BJ (cell line): ENCODE measurements at places on chromosomes 6 and 20.

- no peak for DNase-seq
These were observed 50.4 kb upstream of the PTGIS start for GRCh38 chr20:49618289-49618688.

DNA sequence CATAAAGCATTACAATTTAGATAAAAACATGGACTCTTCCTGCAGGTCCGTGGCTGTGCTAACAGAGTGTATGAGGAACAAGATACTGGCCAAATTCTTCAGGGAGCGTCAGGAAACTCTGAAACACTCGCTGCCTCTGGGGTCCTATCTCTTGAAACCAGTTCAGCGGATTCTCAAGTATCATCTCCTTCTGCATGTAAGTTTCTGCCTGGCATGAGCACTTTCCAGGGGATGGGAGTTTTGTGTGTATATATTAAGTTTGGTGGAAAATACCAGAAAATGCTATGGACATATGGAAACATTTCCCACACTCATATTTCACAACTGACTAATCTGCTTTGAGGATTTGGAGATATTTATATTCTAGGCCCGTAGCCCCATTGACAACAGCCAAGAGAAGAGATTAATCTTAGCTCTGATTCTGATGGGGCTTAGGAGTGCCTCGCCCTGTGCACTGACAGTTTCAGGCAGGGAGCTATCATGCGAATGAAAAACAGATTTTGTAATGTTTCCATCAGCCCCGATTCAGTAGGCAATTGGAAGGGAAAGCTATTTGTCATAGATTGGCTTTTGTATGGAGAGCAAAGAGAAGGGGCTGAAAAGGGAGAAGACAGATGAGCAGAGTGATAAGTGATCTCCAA is 64.7 kb upstream of the MTHFD1L start:
- no peak for DNase-seq

DNA sequence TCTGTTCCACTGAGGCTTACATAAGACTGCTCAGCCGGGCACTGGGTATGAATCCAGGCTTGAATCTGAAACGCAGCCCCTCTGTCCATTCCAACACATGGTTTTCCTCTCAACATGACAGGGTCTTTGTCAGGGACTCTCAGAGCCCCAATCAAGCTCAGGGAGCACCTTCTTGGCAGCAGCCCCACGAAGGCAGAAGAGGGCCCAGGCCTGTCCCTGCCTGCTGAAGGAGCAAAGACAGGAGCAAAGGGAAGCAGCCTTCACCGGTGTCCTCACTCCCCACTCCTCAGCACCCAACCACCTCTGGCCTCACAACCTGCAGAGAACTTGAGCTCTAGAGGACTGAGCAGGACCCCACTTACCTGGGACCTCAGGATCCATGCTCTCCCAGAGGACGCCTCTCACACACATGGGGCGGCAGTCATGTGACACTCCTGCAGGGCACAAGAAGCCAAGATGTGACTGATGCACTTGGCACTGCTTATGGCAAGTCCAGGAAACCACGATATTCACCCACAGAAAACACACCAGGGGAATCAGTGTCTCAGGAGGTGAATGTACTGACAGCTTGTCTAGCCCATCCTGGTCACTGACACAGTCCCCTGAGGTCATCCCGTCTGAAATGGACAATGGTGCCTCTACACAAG is 4.3 kb downstream of the SNHG17 start:
- DNase-seq: no peak

- no peak for DNase-seq
These were observed 224.4 kb downstream of the UST start for GRCh38 chr6:148971031-148971927.

DNA sequence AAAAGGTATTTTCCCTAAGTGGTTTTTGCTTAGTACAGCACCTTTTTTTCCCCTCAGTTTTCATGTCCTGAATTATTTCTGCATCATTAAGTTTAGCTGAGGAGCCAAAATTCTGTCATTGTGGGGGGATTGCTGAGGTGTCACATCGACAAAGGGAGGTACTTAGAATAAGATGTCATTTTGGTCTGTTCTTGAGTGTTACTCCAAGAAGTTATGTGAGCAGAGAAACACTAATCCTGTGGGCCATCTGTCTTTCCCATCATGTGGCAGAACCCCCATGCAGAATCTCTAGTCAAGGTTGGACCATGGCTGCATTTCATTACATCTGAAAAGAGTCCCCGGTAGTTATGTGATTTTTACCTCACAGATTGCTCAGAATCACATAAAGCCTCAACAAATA is 167.8 kb upstream of the CENPW start:
- no peak for DNase-seq

GRCh38 chr20:33837096-33837830 is 26.1 kb downstream of the CHMP4B start:
- DNase-seq: no peak

DNA sequence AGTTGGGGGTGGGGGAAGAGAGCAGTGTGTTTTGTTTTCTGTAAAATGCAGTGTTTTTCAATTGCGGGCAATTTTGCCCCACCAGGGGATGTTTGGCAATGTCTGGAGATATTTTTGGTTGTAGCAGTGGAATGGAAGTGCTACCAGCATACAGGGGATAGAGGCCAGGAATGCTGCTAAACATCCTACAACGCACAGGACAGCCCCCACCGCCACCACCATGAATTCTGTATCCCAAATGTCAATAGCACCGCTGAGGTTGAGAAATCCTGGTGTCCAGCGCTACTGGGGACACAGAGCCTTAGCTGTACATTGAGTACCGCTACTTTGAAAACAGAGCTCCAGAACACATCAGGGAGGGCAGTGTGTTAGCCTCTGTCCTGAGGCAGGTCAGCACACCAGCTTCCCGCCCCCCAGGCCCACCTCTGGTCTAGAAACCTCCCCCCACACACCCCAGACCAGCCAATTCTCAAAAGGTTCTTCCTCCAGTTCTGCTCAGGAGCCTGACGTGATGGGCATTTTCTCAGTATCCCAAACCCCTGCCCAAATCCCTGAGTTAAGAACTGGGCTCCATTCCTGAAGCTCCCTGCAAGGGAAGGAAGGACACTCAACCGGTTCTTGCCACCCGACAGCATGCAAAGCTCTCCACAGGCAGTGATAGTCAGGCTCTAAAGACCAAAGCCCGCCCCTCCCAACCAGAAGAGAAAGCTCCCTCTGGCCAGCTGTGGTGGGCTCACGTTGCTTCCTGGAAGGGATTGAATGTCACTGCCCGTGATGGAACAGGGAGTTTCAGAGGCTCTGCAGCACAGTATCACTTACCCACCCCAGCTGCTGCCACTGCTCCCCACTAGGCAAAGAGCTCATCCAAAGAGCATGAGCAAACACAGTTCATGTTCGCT is 321.5 kb upstream of the JARID2 start:
- DNase-seq: no peak

DNA sequence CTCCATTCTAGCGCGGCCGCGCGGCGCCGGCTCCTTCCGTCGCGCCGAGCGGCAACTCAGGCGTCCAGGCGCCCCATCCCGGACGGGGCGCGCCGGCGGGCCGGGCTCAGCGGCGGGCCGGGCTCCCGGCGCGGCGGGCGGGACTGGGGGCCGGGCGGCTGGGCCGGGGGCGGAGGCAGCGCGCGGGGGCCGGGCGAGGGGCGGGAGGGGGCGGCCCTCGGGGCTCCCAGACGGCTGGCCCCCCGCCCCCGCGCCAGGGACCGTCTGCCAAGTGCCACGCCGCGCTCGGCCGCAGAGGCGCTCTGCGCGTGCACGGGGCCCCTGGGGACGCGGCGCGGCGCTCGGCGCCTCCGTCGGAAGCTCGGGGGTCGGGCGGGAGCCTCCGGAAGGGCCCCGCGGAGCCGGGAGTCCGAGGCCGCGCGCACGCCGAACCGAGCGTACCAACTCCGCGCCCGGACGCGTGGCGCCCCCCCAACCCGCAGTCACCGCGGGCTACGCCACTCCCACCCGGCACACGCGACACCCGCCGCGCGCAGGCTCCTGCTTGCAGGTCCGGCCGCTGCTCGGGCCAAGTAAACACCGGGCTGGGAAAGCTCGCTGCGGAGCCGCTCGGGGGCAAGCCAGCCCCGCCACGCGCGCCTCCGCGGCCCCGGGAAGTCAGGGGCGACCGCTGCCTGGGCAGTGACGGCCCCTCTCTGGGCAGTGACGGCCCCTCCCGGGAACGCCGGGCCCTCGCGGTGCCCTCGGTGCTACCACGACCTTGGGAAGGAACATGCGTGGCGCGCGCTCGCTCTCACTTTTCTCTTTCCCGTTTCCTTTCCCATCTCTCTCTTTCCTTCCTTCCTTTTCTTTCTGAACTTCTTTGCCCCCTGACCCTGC is at the start of gene PREX1:
Gene PREX1, minus strand, starts transcription at position 145 of the 879 bp plus-strand sequence. Its CDS starts 139 bp downstream, at position 6.
- no peak for DNase-seq

GRCh38 chr20:199996-200395 is 10.5 kb upstream of the DEFB128 start:
- DNase-seq: no peak

DNA sequence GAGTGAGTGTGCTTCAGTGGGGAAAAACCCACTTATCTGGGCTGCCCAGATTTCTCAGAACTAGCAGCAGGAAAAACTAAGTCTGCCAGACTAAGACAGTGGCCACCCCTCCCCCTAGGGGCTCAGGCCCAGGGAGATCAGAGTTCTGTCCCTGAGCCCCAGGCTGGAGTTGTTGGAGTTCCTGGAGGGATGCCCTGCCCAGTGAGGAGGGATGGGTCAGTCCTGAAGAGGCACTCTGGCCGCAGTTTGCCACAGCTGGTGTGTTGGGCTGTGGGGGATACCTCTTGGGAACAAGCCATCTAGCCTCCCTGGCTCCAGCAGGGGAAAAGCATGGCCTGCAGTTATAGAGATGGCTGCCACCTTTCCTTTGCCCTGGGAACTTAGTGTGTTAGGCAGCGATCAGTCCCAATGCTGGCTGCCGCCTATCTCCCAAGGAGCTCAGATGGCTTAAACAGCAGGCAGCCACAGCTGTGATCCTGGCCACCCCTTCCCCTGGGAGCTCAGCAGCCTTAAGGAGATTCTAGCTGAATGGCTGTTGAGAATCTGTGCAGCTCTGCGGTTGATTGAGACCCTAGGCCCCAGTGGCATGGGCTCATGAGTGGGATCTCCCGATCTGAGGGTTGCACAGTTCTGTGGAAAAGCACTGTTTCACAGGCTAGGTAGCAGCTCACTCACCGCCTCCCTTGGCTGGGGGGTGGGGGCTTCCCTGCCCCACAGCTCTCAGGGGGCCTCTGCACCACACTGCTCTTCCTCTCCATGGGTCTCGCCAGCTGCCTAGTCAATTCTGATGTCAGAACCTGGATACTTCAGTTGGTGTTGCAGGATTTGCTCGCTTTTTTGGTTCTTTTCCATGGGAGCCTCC is 13.2 kb downstream of the SIRPG start:
- DNase-seq: no peak

DNA sequence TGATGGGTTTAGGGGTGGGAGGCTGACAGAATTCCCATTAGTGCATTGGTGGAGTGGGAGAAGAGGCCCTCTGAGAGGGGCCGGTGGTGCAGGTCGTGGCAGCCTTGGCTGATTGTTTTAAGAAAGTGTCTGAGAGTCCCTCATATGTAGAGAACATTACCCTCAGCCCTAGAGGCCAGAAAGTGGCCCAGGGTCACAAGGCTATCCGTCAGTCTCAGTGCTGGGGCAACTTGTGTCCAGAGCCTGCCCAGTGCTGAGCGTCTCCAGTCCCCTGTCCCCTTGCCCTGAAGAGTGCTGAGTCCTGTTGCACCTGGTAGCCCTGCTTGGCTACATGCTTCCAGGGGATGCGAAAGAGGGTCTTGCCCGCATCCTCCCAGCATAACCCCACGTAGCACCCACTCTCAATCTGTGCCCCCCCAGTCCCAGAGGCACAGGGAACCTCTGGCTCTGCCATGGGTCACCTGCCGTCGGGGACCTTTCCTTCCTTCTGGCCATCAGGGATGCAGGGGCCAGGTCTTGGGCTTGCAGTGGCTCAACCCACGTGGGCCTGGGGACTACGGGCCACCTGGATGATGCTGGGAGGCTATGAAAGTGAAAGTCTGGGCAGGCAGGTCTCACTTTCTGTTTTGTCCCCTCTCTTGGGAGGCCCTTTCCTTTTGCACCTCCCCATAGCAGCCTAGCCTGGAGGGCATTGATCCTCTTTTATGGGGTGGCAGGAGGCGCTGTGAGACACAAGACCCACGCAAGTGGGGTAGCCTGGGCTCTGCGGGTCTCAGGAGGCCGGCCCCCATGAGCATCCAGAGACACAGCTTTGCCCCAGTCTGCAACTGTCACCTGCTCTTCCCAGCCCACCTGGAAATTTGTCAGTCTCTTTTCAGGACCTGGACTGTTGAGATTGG is 12.2 kb downstream of the DUSP15 start:
- DNase-seq: no peak

DNA sequence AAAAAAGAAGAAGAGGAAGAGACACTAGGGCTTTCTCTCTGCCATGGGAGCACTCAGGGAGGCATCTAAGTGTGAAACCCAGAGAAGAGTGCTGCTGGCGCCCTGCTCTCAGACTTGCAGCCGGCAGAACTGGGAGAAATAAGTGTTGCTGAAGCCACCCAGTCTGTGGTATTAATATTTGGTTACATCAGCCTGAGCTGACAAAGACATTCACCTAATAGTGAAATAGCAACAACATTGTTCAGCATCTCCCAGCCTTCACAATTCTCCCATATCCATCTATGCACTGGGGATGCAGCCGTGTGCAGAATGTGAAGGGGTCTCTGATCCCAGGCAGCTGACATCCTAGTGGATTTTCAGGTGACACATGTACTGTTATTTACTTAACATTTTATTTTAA is 12.0 kb downstream of the KCNG1 start:
- no peak for DNase-seq

GRCh38 chr20:7850775-7851490 is 89.3 kb downstream of the HAO1 start:
- no peak for DNase-seq

DNA sequence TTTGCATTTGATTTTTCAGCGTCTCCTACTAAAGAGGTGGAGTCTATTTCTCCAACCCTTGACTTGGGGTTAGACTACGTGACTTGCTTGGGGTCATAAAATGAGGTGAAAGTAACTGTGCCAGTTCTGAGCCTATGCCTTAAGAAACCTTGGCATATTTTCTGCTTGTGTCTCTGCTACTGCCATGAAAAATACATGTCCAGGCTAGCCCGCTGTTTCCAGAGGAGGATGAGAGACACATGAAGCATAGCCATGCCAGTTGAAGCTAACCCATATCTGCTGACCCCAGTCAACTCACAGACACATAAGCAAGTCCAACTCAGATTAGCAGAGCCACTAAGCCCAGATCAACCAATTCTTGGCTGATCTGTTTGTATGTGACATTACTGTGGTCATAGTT is 38.7 kb downstream of the SCP2D1 start:
- no peak for DNase-seq

DNA sequence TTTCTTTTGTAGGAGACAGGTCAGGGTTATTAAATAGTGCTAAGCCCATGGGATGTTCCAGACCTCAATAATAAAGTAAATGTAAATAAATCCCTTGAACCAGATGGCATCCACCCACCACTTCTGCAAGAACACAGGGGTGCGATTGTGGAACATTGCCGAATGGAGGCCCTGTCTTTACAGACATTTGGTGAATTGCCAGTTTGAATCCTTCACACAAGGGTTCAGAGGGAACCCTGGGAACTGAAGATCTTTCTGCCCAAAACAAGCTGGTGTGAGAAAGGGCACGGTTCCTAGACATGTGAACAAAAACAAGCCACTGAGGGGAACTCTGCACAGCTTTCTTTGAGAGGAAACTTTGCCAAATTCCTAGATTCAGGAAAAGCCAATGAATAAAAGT is 30.2 kb upstream of the RNF8 start:
- no peak for DNase-seq

- DNase-seq: peak; percentile 42
These were observed 1.0 kb downstream of the CCN2 start for GRCh38 chr6:131949909-131950766.

GRCh38 chr6:75531174-75531573 is 37.6 kb upstream of the FILIP1 start:
- DNase-seq: no peak

- DNase-seq: no peak
These were observed 54.1 kb upstream of the TPD52L1 start for GRCh38 chr6:125099211-125100073.
